Bronchial epithelial cell (primary cell): ENCODE measurements at places on chromosomes 12 and 14.

DNA sequence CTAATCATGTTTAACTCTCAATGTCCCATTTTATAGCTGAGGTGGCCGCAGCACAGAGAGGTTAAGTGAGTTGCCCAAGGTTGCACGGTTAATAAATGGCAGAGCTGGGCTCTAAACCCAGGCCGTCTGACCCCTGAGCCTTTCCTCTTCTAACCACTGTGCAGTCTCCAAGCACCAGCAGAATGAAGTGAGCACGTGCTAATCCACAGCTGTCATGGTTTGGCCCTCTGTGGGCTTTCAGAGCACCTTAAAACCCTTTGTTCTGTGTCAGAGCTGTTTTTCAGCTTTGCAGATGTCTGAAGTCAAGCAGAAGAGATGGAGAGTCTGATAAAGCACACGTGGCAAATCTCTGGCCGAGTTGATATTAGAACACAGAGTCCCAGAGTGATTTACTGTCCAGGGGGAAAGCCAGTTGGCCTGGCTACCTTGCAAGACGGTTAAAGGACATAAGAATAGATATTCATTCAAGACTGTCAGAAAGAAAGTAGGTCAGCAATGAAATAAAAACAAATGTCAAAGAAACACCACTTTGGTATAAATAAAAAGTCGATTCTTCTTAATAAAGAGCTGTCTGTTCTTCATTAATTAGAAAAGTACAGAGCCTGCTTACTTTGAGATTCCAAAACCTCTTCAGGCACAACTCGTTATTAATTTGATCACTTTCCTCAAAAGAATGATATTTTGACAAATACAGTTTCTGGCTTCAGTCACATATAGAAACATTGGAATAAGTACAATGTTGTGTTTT is 107.3 kb downstream of the CRADD start:
- DNase-seq: no peak

DNA sequence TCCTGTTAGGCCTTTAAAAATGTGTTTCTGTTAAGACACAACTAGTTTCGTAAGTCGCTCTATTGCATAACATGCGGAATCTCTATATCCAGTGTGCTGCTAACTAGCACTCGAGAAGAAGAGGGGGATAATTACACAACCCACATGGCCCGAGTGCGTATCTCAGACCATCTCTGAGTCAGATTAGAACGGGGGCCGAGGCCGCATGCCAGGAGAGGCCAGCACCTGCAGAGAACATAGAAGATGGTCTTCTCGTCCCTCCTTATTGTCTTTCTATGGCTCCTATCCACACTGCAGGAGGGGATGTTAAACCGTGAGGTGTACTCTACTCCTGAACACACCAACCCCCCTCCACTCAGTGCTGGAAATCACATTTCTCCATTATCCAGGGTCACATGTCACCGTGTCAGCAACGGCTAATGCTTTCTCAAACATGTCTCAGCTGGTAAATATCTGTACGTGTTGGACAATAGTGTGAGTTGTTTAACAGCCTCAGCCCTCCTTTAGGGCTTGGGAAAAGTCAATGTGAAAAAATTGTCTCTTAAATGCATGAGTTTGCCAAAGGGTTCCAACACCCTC is 56.3 kb downstream of the CCDC88C start:
- DNase-seq: peak; percentile 97

DNA sequence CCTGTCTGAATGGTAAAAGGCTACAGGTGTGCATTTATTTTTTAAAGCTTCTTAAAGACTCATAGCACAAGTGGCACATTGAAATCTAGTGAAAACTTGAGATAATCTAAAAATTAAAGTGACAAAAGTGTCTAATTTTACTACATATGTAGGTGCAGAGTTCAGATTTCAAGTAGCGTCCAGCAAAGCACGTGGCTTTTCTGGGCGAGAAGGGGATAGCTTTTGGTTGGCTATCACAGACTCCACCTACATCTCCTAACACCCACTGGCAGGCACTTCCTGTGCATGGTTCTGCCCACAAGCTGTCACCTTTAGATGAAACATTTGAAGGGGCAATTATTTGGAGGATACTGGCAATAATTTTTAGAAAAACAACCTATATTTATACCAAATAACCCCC is 1.9 kb upstream of the PITPNM2 start:
- no peak for DNase-seq

DNA sequence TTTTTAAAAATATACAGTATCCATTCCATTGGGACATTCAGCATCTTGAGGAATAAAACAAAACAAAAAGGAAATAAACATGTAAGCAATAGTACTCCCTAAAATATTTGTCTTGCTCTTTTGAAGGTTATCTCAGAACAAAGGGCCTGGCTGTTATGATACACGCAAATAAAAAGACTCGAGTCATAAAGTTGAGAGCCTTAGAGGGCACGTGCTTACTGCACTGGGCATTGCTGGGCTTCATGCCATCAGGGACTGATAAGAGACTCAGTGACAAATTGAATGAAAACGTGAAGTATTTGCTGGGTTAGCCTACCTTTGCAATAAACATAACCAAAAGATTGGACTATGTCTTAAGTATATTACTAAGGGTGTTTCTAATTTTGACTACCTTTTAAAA is 118.9 kb downstream of the SLC35F4 start:
- peak; percentile 70 for DNase-seq

DNA sequence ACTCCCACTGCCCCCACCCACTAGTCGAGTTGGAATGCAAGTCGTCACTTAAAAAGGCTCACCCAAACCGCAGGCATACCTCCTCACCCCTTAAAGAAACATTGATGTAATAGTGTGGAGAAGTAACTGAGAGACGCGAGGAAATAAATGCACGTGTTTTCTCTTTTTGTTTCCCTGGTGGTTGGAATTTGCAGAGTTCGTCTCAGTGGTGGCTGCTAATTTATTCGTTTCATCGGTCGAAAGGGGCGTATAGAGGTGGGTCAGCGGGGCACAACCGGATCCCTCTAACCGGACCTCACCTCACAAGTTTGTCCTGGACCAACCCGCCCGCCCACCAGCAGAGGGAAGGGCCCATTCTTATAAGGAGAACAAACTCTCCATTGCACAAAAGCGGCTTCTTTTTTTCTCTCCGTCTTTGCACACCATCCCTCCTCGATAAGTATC is 5.0 kb upstream of the NPAS3 start:
- no peak for DNase-seq
